Kidney glomerular epithelial cell (primary cell): ENCODE measurements at places on chromosomes 5 and 9.
A peak's percentile ranks its signal among the peaks of the same experiment; 100 is the strongest.

DNA sequence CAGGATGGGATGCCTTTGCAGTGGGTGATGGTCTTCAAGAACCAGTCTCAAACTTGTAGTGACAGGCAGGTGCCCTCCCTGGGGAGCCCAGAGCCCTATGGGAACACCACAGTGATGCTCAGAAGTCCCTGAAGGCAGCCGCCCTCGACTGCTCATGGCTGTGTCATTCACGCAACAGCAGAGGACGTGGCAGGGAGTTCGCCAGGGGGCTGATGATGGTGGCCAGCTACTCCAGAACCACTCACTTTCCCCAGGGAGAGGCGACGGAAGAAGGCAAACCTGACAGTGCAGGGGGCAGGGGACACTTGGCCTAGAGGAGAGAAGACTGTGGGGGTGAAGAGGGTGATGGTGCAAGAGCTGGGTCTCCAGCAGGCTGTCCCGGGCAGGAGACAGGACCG is 4.0 kb downstream of the IL13 start:
- no peak for DNase-seq

GRCh38 chr5:137831526-137831925 is 36.1 kb upstream of the MYOT start:
- DNase-seq, result no peak

DNA sequence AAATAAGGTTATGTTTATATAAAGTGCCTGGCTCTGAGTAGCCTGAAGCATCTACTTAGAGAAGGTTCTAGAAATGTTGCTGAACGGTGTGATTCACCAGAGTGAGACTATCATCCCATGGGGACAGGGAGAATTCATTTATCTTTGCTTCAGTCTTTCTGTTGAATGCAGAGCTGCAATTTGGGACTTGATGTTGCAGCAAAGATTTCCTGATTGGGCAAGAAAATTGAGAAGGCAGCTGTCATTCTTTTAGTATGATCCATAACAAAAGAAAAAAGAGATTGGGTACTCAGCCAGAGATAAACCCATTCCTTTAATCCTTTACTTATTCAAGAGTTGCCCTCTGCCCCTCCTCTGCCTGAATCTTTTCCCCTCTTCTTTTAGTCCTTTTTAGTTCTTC is 456.3 kb upstream of the WWC1 start:
- DNase-seq, result no peak

- no peak for DNase-seq
These were observed 1.9 kb downstream of the GPSM1 start for GRCh38 chr9:136329211-136329627.

- DNase-seq, result no peak
These were observed 69.4 kb downstream of the PCDH1 start for GRCh38 chr5:141808857-141809256.

DNA sequence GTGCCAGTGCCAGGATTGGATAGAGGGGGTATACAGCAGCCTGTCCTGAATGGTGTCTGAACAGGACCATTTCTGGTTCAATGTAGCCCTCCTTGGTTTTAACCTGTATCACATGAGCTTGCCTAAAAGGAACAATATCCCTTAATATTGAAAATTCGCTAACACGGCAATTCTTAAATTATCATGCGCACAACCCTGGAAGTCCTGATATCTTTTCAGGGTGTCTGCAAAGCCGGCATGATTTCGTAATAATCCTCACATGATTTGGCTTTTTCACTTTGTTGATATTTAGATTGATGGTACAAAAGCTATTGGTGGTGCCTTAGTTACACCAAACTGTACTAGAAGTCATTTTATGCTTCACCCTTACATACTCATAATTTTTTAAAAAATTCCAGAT is 53.2 kb downstream of the PCSK1 start:
- DNase-seq, result no peak

DNA sequence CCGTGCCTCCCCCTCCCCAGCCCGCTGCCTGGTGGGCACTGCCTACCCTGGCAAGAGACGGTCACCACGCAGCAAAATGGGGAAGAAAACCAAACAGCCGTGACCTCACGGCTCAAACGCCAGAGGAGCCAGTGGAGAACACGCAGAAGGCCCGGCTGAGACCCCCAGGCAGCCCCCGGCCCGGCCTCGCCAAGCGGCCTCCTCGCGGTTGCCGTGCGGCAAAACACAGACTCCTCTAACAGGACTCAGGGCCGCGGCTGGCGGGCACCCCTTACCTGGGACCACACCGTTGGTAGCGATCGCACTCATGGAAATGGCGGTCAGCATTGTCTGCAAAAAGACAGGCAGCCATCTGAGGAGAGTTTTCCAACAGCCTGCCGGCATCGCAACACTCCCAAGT is 23.8 kb downstream of the SLC12A7 start:
- DNase-seq, result no peak

DNA sequence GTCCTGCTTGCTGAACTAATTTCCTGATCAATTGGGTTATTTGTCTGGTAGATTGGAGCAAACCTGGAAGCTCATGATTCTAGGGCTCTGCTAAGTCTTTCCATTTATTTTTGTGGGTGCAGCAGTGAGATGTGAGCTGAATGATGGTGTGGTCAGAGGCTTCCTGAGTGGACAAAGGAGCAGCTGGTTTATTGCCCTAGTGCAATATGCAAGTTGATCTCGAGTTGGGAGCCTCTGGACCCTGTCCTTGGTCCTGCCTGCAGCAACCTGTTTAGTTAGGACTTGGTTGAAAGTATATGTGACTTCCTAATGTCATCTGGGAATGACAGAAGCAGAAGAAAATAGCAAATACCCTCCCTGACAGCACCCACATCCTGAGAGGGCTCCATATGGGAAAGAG is 4.2 kb upstream of the UNC5A start:
- no peak for DNase-seq

DNA sequence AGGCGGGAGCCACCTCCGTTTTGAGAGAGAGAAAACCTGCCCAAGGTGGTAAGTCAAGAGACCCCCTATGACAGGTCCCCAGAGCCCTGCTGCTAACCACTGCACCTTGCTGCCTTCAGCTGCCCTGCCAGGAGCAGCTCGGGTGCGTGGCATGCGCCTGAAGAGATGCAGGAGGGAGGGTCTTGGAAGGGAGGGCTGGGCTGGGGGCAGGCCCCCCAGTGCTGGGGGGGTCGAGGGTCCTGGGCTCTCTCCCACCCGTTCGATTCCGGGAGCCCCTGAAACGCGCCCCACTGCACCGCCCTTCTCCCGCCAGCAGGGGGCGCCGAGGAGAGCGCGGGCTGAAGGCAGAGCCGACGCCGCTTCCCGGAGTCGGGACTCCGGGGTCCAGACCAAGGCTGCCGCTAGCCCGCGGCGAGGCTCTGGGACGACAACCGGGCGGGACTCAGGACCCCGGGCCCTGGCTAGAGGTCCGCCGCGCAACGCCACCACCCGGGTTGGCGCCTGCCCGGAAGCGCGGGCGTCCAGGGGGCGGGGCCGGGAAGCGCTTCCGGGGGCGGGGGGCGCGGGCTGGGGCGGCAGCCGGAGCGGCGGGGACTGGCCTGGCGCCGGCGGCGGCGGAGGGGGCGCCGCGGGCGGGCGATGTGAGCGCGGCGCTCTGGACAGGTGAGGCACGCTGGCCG is at the start of gene ZBTB34:
Gene ZBTB34, plus strand, starts transcription at position 563 of the 680 bp plus-strand sequence. CDS start 18,761 bp downstream, outside the sequence.
- DNase-seq, result no peak

DNA sequence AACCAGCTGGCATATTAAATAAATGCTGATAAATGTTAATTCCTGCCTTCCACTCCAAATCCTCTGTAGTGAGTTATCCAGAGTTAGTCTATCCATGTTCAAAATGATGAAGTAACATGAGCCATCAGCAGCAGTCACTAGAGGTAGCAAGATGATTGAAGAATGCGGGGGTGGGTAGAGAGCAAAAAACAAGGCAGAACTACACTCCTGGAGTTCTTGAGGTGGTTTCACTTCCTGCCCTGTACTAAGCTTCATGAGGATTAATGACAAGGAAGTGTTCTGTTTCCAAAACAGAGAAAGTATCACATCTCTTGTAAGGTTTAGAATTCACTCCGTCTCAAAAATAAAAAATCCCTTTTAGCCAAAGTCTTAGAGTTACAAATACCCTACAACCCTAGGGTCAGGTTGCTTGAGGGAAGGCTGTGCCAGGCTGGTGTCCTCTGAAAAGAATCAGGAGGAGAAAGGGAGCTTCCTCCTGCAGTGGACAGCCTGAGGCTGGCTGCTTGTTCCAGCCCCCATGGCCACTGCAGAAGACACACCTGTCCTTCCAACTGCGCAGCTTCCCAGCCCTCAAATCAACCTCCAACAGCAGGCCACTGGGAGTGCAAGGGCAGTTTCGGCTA is 180.2 kb downstream of the DENND1A start:
- peak; percentile 56 for DNase-seq

GRCh38 chr5:62256161-62257019 is 49.6 kb upstream of the KIF2A start:
- peak; percentile 13 for DNase-seq

GRCh38 chr5:162858770-162859169 is 578.6 kb upstream of the CCNG1 start:
- no peak for DNase-seq

DNA sequence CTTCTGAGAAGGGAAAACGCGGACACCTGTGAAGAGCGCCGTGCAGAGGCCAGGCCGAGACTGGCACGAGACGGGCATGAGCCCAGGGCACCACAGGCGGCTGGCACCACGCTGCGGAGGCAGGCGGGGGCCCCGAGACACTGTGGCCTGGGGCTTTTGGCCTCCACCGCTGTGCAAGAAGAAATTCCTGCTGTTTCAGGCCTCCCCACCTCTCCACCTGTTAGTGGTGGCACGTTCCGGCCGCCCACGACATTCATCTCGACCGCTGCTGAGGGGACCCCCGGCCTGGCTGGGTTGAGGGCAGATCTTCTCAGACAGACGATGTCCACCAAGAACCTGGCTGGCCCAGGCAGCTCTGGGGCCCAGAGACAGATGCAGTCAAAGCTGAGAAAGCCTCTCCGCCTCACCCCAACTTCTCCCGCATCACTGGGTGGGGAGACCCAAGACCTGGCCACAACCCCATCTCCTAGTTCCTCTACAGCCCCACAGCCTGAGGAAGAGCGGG is 11.5 kb downstream of the NACC2 start:
- DNase-seq, result no peak

DNA sequence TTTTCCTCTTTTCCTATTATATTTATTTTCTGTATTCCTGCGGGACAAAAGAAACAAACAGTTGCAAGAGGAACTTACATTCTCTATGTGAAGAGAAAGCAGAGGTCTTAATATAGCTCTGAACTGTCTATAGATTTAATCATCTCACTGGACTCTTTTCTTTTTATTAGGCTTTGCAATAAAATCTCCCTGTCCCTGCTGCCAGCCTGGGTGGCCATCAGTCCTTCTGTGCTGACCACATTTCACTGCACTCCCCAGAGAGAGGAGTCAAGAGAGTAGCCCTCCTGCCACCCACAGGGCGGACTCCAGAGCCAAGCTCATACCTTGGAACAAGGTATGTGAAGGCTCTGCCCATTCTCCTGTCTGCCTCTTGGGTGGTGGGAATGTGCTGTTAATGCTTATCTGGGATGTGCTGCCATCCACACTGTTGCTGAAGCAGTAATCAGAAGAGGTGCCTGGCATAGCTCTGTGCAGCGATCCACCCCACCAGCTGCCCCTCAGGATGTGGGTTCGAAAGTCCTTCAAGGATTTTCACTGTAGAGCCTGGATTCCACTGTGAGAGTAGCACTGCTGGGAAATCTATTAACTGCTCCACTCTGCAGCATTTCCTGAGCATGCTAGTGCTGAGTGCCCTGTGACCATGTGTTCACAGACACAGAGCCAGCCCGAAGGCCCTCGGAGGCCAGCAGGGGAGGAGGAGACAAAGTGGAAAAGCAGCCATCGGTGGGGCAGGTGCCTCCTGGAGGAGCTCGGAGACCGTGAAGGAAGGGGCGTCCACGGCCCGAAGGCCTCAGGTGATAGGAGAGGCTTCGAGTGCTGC is 334.6 kb downstream of the MED10 start:
- DNase-seq, result no peak

GRCh38 chr5:157063776-157064430 is 5.0 kb upstream of the HAVCR1 start:
- no peak for DNase-seq

DNA sequence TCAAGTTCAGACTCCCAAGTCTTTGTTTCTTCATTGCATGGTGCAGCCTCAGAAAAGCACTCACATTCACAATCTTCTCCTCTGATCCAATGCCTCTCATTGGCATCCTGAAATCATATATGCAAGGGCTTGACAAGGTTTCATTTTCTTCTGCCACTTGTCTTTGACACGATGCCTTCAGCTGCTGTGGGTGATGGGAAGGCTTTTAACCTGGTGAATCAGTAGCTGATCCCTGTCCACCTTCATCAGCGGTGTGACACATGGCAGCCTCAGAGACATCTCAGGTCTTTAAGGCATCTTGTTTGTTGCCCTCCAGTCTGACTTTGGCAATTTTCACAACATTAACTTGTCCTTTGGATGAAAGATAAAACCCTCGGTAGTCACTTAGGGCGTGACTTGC is 147.2 kb downstream of the PRELID2 start:
- no peak for DNase-seq

GRCh38 chr9:121550569-121551512 is 51.2 kb upstream of the GGTA1 start:
- DNase-seq, result peak; percentile 72

DNA sequence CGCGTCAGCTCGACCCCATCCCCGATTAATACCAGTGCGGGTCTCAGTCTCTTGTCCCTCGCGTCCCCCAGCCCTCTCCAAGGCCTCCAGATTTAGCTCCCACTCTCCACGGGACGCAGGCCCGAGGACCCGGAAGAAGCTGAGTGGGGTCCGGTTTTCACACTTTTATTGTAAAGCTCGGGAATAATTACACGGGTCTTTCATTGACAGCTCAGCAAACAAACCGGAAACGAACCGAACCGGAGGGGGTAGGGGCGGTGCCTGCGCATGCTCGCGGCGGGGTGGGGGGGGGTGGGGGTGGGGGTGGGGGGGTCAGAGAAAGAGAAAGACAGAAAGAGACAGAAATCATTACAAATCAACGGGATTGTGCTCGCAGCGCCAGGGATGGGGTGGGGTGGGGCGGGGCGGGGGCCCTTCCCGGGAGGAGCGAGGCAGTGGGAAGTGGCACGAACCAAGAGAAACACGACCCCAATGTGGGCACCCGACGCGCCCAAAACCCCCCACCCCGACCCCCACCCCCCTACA is 27.9 kb downstream of the PCDH1 start:
- no peak for DNase-seq

- peak; percentile 68 for DNase-seq
These were observed at the start of gene GNG10 for GRCh38 chr9:111661150-111661801. TSS of gene GNG10 (plus strand) at chr9:111661605. CDS start at chr9:111661635, 30 bp downstream.

DNA sequence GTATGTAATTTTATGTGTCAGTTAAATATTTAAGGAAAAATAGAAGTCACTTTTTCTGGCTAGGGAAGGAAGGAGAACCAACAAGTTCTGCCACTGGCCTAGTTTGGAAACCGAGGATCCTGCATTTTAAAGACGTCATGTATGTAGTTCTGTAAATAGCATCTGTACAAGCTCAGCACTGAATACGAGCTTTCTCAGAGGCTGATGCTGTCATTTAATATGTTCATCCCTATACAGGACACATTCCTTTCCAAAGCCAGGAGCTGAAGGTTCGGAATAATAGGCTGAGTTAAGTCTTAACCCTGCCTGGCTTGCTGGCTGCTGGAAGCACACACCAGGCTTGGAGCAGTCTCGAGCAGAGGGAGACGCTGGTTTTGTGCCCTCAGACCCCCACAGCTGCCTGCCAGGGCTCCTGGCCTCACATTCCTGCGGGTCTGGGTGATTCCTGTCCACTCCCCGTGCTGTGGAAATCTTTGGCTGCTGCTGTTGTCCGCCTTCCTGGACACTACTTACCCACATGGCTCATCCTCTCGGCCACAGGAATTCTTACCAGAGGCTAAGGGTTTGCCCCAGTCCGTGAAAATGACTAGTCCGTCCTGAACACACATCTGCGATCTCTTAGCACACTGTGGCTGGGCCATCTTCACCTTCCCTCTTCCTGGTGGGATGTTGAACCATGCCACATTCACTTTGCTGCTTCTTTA is 36.6 kb downstream of the SLC46A2 start:
- no peak for DNase-seq

- no peak for DNase-seq
These were observed 77.2 kb downstream of the CTSL start for GRCh38 chr9:87803166-87803565.
